ENCODE measurements at places on chromosomes 7 and 10.

DNA sequence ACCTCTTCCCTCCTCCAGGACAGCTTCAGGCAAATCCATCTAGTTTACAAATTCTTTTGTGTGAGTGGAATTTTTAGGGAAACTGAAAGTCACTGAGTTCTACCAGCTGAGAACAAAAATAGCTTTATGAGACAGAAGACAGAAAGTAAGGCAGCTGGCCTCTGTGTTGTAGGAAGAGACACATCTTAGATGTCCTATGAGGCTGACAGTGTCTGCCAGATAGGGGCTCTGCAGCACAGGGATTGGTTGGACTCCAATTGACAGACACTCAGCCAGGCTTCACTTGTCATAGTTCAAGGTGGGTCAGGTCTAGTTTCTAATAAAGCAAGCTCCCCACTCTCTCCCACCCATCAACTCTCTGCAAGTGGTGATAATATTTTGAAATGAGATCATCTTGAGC, 574.9 kb downstream of the CCSER2 start:
- DNase-seq = no peak

DNA sequence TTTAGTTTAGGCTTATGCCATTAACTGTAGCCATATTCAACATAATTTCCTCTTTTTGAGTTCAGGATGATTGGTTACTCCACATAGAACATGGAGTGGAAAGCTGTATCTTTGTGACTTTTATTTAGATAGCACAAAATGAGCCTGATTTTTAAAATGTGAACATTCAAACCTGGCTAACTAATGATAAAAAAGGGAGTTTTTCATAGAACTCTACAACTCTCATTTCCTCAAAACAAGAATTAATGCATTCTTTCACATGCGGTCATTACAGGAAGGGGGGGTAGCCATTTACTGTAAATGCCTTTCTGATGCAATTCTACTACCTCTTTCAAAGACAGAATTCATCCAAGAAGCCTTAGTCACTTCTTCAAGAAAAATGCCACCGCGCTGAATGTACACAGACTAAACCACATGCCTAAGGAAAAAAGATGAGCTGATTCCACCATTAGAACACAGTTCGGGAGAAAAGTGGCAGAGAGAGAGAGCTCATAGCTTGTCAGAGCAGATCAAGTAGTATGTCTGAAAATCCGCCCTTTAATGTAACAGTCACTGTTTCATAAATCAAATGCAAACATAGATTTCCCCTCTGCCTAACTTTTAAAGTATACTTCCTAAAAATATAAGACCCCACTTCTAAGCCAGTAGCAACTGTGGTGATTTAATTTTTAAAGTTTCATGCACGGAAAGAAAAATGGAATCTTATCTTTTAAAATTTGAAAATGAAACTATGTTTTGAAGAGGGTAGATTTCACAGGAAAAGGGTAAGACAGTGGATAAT, 226.4 kb upstream of the KLF14 start:
- DNase-seq = no peak

- no peak for DNase-seq
Measured at GRCh38 chr10:36313142-36313541, 671.0 kb upstream of the FZD8 start.

GRCh38 chr10:72058989-72059842, 29.1 kb downstream of the SPOCK2 start:
- no peak for DNase-seq

- DNase-seq = no peak
Measured at GRCh38 chr10:28566458-28567015, 33.6 kb downstream of the WAC start.

DNA sequence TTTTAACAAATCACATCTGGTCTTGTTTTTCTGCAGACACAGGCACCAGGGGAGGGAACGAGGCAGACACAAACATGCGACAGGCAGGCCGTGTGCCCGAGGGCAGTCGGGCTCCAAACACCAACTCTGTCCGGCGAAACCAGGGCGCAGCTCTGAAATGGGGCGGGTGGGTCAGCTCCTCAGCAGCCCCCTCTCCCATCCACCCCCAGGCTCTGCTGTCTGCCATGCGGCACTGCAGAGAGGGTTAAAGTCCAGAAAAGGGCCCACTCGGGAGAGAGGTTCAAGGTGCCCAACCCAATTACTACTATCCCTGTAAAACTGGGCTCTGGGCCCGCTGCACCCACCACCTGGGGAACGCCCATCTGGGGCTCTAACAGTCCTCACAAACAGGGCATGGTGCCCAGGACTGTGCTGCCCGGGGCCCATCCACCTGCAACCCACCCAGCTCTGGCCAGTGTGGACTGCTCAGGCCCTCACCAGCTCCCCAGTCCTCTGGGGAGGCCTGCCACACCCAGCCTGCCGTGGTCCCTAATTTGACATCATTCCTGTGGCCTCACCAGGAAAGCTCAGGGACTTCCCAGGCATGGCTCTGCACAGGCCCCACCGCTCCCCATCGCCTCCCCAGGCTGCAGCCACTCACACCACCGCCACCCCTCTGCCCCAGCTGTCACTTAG, 18.7 kb downstream of the YKT6 start:
- no peak for DNase-seq

DNA sequence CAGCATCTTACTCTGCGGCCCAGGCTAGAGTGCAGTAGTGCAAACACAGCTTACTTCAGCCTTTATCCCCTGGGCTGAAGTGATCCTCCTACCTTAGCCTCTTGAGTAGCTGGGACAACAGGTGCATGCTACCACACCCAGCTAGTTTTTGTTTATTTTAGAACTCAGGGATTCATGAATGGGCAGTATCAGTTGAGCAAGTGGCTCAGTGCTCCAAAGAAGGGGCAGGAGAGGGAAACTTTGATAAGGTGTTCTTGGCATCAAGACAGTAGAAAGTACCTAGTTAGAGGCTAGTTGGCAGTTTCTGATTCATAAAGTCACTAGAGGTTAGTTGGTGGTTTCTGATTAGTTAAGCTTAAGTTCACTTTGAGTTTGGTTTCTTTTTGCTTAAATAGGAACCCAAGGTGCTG, 18.4 kb downstream of the TRIM24 start:
- no peak for DNase-seq

DNA sequence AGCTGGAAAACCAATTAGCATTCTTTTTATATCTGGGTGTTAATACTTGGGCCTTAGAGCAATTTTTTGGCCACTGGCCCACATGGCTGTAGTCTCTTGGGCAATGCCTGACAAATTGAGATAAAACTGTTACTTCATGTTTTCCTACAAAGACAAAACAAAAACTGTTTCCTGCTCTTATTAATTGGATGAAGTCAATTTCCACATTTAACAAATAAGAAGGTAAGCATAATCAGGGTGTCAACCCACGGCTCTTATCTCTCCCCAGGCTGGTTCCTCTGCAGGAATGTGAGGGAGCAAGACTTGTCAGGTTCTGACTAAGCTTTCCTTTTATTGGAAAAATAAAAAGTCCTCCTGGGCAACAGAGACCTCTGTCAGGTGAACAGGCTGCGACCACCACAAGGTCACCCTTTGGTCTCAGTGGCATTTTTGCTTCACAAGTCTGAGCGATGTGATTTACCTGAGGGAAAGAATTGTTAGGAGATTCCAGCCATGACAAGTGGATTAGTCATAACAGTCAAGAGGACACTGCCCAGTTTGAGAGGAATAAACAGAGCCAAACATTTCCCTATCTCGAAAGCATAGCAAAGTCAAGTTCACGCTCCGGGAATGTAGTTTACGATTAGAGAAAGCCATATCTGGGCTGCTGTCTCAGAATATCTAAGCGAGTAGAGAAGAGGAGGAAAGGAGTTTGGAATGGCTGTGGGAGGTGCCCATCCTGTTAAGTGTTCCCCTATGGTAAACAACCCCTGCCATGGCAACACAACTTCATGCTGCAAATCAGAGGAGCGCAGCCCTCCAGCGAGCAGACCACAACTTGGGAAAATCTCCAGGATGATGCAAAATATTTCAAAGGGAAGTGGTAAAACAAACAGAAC, 144.4 kb downstream of the TES start:
- no peak for DNase-seq

DNA sequence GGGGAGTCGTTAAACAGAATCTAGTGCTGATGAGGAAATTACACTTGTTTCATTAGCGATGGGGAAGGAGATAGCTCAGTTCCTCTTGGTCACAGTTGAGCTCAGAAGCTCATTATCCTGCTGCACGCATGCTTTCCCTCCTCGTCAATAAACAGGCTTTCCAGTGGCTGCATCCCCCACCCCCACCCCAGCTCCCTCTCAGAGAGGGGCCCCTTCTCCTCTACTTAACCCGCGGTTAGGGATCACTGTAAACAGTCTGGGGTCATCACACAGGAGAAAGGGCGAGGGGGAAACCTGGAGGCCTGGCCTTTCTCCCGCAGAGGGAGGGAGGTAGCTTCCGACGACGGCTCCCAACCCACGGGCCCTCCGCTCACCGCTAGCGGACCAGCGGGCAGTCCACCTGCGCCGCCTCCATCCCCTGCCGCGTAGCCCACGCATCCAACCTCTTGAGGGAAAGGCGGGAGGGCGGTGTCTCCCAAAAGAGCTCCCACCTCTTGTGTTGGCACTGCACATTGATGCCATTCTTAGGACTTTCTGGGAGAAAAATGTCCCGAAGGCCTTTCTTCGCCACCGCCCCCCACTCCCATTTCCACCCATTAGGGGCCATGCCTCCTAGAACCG, 80.8 kb downstream of the PAX2 start:
- no peak for DNase-seq

GRCh38 chr7:132311733-132312132, 264.5 kb downstream of the PLXNA4 start:
- DNase-seq = no peak

GRCh38 chr10:111498560-111498959, 421.7 kb downstream of the ADRA2A start:
- no peak for DNase-seq

- no peak for DNase-seq
Measured at GRCh38 chr10:990808-991207, 2.6 kb downstream of the GTPBP4 start.

- no peak for DNase-seq
Measured at GRCh38 chr7:24910551-24911212, 69.3 kb downstream of the OSBPL3 start.

GRCh38 chr10:6024334-6024682, 37.9 kb downstream of the IL2RA start:
- DNase-seq = no peak

GRCh38 chr7:120987280-120987679, 1.2 kb upstream of the CPED1 start:
- DNase-seq = no peak

DNA sequence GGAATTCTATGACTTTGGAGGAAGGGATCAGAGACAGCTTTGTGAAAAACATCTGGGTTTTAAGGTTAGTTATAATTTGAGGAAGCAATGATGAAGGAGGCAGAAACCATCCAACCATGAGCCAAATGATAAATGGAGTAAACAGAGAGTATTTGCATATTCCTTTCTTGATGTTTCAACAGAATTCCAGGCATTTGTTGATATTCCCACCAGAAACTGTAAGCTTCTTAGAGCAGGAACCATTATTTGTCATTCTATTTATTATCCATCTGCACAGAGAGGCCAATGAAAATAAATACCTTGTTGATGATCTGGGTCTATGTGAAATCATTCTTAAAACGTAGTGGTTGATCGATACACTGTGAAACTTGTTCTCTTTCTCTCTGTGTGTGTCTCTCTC, 715.3 kb downstream of the INHBA start:
- no peak for DNase-seq

DNA sequence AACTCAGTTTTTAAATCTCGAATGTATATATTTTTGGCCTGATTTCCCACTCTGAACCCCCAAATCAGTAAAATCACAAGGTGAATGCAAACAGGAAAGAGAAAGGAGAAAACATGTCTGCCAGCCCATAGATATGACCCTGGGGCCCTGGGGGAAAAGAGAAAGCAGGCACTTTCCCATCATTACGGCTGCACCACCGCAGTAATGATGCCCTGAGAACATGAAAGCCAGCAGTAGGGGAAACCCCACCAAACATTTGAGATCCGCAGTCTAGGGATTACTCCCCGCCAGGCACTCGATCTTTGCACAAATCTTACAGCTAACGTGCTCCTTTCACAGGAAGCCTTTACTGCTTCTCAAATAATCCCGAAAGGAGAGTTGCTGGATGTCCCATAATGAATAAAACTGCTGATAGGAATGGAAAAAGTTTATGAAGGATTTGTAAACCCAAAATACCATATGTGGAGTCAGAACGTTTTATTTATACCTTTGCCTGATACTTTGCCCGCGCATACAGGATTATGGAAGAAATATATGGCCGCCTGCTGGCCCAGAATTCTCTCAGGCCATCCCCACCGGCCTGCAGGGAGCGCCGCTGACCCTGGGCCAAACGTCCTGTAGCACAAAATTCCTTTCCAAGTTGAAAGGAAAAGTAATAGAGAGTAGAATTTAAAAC, 180.0 kb upstream of the INHBA start:
- no peak for DNase-seq

DNA sequence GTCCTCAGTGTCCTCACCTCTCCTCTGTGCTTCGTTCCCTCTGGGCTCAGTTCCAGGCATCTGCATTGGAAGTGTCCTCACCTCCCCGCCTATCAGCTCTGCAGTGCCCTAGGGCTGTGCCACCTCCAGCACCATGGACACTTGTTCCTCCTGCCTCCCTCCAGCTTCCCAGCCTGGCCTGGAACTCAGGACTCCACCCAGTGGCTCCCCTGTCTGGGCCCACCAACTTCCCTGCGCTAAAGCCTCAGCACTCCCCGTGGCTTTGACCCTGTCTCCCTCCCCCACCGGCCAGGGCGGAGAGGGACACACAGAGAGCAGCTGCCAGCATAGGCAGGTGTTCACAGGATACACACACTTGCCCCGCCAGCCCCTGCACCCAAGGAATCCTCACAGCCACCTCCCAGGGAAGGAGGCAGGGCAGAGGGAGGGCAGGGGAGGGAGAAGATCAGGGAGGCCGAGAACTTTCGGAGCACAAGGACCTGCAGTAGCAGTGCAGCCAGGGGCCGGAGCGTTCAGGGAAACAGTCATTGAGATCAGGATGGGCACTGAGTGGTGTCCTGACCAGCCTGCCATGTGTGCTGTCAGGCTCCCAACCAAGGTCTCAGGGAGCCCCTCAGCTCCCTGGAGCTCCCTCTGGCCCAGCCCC, 31.3 kb downstream of the ANXA8 start:
- DNase-seq = no peak

DNA sequence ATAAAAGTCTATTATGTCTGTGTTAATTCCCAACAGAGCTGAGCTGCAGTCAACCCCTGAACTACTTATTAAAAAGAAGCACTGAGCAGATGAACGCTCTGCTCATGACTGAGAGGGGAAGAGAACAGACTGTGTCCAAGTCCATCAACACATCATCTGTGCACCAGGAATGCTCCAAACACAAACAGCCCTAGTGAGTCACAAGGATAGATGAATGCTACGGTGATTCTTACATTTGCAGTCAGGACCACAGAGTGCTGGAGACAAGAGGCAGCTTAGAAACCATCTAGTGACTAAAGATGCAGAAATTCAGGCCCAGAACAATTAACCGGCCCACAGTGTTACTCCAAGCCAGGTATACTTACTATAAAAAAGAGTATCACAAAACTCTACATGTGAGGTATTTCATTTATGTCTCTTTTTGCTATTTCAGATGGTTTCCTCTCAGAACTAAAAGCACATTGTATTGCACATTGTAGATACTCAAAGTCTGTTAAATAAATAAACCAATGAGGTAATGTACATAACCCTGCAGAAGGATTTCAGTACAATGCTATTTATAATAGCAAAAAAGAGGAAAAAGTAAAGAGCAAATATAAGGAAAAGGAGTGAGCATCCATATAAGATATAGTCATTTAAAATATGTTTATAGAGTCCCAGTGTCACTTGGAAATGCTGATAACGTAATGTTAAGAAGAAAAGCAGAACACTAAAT, 159.2 kb downstream of the KCNMA1 start:
- DNase-seq = no peak

- DNase-seq = no peak
Measured at GRCh38 chr10:104391150-104391968, 37.7 kb downstream of the CFAP58 start.

Measured in stimulated activated CD4-positive, alpha-beta T cell treated with anti-CD3 and anti-CD28 coated beads, Interleukin-2, amount 100 ng/mL, for 24 hours (primary cell).